ENCODE measurements at places on chromosomes 16 and 17.

DNA sequence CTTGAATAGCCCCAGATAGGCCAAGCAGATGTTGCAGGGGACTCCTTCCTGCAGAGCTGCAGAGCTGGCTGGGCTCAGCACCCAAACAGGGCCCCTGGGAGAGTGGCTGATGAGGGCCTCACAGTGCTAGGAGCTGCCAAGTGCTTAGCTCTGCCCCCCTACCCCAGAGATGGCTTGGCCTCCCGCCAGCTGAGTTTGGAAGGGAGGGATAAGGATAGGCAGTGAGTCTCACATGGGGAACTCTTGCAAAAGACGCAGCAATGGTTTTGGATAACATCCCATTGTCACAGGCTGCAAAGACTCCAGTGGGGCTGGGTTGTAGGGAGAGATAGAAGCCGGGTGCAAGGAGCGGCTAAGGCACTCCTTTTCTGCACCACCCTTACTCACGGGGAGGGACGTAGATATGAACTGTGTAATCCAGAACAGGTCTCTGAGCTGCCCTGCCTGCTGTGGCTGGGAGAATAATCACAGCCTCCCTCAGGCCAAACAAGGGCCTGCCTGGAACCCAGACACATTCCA lies 52.9 kb upstream of the MAF start:
- no peak for DNase-seq

GRCh38 chr17:17080781-17081180 lies 38.5 kb downstream of the MPRIP start:
- DNase-seq, result no peak

- DNase-seq, result no peak
Measured at GRCh38 chr16:56211435-56211981, 20.2 kb downstream of the GNAO1 start.

DNA sequence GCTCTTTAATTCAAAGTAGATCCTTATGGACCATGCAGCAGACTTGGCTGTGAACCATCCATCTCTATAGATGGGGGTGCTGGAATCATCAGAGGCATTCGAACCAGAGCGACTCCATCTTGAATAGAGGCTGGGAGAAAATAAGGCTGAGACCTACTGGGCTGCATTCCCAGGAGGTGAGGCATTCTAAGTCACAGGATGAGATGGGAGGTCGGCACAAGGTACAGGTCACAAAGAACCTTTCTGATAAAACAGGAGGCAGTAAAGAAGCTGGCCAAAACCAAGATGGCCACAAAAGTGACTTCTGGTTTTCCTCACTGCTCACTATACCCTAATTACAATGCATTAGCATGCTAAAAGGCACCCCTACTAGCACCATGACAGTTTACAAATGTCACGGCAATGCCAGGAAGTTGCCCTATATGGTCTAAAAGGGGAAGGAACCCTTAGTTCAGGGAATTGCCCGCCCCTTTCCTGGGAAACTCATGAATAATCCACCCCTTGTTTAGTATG lies 89.2 kb upstream of the BRD7 start:
- no peak for DNase-seq

- DNase-seq, result no peak
Measured at GRCh38 chr17:60939318-60939717, 261.7 kb downstream of the BCAS3 start.

GRCh38 chr17:49434821-49435670 lies 20.4 kb upstream of the PHB1 start:
- DNase-seq, result peak; percentile 28

GRCh38 chr17:34521955-34522354 lies 57.4 kb upstream of the TMEM132E start:
- no peak for DNase-seq

GRCh38 chr16:27678955-27679354 lies 129.0 kb downstream of the KATNIP start:
- no peak for DNase-seq

- no peak for DNase-seq
Measured at GRCh38 chr17:48609759-48610281, 997 bp downstream of the HOXB7 start.

- DNase-seq, result no peak
Measured at GRCh38 chr16:64808474-64808873, 313.4 kb downstream of the CDH11 start.

DNA sequence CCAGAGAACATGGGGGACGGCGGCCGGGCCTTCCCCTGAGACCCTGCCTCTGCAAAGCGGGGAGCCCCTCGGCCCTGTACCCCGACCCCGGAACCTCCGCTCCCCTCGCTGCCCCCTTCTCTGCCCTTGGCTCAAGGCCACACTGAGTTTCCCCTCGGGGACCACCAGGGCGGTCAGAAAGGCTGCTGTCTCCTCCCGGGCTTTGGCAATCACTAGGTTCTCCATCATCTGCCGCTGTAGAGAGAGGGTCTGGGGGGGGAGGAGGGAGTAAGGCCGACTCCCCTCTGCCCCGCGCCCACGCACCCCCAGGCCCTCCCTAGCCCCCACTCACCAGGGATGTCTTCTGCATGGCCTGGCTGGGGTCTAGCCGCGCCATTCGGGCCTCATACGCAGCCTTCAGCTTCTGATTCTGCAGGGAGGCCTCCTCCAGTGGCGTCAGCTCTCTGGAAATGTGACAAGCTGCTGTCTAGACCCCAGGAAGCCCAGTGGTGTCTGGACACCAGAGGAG lies 8.4 kb downstream of the VPS9D1 start:
- no peak for DNase-seq

GRCh38 chr16:28096983-28097899 lies 33.7 kb upstream of the GSG1L start:
- no peak for DNase-seq

- no peak for DNase-seq
Measured at GRCh38 chr16:67727521-67728485, 8.7 kb upstream of the GFOD2 start.

Measured in stimulated activated naive B cell treated with anti-CD40 and anti-IgM and Interleukin-4, amounts not matched to agents 10 μg/mL and 1 μg/mL and 100 μg/mL, for 72 hours (primary cell).